ENCODE measurements at places on chromosomes 4 and X.

DNA sequence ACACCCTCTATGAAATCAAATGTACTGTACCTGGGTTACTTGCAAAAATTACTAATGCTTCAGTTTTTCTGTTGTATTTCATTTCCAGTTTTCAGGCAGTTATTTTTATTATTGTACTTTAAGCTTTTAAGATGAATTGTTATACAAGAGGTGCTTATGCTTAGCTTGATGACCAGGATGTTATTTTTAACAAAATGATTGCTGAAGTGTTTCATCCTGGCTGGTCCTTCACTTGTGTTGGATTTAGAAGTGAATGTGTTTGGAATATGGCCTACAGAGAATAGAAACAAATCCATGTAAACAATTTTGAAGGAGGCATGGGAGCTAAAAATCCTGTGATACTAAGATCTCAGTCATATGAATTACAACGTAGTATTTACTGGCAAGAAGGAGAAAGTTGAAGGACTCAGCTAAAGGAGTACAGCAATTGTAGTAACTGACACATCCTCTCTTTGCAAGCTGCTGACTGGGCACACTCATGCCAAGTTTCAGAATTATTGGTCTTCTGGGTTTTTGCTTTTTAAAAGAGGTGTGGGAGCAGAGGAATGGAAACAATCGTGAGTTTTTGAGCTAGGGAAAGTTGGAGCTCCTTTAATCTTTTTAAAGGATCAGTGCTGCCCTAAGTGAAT, 9.2 kb downstream of the UBE2A start:
- no peak for DNase-seq

DNA sequence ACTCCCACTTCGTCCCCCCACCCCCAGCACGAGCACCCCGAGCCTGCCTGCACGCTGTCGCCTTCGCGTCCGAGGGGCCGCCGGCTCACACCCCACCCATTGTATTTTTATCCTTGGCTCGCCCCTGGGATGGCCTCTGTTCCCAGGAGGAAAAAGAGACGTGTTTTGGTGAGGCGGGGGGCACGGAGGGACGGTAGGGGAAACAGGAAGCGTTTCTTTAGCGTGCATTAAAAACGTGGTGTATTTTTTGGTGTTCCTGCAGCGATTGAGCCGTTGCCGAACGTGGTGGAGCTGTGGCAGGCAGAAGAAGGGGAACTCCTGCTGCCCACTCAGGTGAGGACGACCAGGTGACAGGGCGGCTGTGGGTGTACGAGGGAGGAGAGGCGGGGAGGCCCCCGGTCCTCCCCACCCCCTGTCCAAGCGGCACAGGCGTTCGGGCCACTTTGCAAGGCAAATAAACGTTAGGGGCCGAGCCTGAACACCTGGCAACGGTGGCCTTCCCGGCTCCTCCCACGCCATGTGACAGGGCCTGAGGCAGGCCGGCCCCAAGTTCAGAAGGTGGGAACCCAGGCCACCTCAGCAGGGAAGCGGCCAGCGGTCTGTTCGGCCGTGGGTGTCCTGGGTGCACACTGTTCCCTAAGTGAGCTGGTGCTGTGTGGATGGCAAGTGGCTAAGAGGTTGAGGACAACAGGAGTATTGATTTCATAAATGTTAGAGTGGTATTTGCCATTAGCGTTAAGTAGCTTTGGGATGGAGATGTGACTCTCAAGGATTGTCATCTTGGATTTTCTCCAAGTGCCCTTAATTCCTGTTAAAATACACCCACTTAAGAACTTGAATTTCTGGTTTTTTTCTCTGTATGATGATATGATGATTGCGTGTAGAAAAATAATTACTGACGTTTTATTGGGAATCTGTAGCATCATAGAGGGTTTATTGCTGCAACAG, 1.1 kb downstream of the TMEM131L start:
- DNase-seq = no peak

GRCh38 chr4:82561786-82562563, at the start of gene TMEM150C:
Gene TMEM150C (minus strand): TSS chr4:82561988. CDS start chr4:82504657, 57,331 bp downstream.
- DNase-seq = peak; percentile 6

GRCh38 chrX:82732861-82733260, 775.2 kb upstream of the POU3F4 start:
- no peak for DNase-seq

- DNase-seq = no peak
These were observed 190.6 kb upstream of the LNX1 start for GRCh38 chr4:53781629-53782457.

- peak; percentile 20 for DNase-seq
These were observed 101.9 kb downstream of the QRFPR start for GRCh38 chr4:121278811-121279368.
